ENCODE measurements at places on chromosomes 4 and X.
A peak's percentile ranks its signal among the peaks of the same experiment; 100 is the strongest.

DNA sequence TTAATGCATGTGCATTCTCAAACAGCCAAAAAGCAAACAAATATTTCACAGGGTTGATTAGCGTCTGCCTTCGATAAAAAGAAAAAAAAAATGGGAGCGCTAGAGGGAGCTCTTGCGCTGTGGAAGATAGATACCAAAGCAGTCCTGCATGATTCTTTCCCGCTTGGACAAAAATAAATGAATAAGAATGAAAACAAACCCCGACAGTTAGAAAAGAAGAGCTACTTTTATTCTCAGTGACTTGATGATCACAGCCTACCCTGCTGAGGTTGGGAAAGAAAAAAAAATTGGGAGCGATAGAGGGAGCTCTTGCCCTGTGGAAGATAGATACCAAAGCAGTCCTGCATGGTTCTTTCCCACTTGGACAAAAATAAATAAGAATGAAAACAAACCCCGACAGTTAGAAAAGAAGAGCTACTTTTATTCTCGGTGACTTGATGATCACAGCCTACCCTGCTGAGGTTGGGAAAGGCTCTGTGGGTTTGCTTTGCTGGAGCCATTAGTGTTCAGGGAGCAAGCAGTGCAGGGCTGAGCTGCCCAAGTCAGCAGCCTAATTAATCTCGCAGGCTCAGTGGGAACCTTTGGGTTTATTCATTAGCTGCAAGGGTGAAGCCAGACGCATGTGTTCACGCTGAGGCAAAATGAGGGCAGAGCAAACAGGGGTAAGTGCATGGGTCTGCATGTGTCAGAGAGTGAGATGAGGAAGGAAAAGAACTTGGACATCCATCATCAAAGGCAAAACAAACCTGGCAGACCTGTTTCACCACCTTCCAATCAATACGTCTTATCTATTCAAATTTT lies 249.3 kb upstream of the PRKX start:
- peak; percentile 21 for DNase-seq

DNA sequence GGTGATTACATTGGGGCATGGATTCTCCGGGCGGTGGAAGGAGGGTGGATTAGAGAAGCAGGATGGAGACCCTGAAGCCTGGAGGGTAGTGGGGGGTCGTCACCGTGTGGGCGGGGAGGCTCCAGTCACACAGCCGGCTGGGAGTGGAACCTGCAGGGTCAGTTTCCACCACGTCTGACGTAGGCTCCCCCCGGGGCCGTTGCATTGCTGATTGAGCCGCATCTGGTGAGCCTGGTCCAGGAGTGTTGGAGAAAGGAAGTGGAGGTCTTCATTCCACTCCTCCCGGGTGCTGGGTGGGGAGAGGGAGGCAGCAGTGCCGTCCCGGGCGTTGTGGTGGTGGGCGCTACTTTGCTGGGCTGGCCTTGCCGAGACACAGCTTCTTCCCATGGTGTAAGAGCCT lies 28.1 kb downstream of the TBC1D14 start:
- no peak for DNase-seq

- DNase-seq, result no peak
Measured at GRCh38 chr4:113248320-113248719, 198.9 kb downstream of the ANK2 start.

DNA sequence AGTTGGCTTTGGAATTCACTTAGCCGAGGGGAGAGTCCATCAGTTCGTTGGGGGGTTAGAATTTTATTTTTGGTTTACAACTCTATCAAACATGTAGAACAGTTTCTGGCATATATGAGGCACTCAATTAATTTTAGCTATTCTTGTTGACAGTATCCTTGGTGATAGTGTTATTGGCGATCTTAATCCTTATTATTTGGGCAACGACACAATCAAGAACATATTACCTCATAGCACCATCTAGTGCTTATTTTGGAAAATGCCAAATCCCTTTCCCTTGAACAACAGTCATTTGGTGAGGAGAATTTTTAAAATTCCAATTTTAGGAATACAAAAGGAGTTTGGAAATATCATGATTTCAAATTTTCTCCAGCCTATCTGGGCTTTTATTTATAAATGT lies 17.9 kb upstream of the PGRMC1 start:
- DNase-seq, result no peak

DNA sequence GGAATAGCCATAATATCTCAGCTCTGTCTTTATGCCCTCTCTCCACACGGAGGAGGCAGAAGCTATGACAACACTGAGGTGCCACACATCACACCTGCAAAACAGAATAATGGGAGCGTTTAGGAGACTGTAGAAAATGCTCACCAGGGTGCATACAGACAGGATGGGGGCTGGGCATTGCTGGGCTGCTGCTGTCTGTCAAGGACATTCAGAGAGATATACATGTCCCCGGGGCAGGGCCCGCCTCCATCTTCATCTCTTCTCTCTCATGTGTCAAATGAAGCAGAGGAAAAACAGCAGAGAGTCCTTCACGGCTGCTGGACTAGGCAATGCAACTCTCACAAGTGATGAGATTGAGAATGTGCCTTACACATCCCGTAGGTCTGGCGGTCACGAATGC lies 65.3 kb upstream of the DHRSX start:
- no peak for DNase-seq

DNA sequence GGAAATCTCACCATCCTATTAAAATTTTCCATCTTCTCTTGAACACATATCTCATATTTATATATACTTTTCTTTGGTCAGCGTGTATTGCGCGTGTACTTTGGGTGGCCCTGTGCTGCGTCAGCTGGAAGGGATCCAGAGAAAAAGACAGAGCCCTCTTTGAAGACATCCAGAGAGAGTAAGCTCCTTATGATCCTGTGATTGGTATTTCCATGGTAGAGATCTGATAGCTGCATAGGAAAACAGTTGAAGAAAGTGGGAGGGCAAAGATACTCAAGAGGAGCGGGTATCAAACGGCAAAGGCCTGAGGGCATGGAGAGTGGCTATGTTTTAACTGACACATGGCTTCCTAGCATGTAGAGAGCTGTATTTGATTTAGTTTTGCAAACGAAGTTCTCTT lies 4.4 kb upstream of the HPGD start:
- no peak for DNase-seq

Data from kidney glomerular epithelial cell (primary cell).